NCI-H1436 treated with DMSO at 0.1 percent for 48 hours (cell line): ENCODE measurements at places on chromosomes 11 and 22.

GRCh38 chr11:69711822-69712801, 8.3 kb upstream of the FGF19 start:
- DNase-seq = no peak

- no peak for DNase-seq
Measured at GRCh38 chr22:50486561-50487289, at the start of gene MIOX. Gene MIOX (plus strand): TSS chr22:50486859. CDS start chr22:50486898, 39 bp downstream.

DNA sequence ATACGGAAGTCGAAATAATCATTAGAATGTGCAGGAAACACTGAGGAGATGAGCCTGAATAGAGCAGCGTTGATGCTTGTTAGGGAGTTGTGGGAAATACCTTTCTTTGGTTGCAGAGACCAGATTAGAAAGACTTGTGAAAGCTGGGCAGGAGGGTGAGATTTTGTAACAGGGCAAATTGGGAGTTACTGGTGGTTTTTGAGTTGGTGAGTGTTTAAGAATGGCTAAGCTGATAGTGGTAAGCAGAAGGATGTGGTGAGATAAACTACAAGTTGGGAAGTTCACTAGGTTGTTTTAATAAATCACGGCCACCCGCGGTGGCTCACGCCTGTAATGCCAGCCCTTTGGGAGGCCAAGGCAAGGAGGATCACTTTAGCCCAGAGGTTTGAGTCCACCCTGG, 34.4 kb downstream of the MCAM start:
- no peak for DNase-seq

DNA sequence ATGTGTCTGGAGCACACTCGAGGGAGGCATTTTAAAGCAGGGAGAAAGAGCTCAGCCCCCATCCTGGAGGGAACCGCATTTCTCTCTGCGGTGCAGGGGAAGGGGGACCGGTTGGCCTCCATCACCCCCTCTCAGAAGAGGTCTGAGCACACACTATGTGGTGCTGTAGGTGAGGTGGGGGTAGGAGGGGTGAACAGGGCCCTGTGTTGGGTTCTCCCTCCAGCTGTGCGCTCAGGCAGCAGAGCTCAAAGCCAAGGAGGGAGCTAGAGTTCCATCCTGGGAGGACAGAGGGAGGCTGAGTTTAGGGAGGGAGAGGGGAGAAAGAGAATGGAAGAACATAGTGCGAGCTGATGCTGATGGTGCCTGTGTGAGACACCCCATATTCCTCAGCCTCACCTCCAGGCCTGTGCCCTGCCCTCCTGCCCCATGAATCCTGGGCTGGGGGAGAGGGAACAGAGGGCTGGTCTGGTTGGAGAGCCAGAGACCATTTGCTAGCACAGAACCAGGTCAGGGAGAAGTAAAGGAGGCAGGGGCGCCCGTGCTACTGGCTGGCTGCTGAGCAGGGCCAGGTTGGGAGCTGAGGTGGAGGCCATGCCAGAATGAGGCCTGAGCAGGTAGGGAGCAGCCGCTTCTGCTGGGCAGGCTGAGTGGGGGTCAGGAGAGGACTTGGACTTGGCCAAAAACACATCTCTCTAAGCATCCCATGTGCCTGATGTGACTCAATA, 43.7 kb downstream of the ALX4 start:
- no peak for DNase-seq

DNA sequence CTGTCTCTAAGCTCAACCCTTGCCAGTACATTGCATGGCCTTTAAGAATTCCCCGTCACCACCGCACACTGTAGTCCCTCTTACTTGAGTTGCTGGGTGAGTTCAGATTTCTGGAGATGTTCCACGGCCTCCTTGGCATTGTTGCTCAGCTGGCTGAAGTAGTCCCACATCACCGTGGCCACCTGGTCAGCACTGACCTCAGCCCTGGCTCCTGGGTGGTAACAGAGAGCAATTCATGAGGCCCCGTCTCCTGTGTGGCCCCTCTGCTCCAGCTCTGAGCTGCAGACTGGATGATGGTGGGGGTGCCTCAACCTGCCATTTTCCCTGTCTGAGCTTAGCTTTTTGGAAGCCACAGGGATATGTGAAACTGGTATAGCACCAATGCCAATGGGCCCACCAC, 529 bp downstream of the APOA4 start:
- no peak for DNase-seq
